ENCODE measurements at places on chromosomes 12 and 14. TPM values are rescaled to one million over a fixed set of nuclear protein-coding genes. Genes with fewer than 3 reads are reported as not detected.
A peak's percentile ranks its signal among the peaks of the same experiment; 100 is the strongest.

Gene EIF2B1
- total RNA-seq = 70.9 TPM

Gene ZDHHC22
- total RNA-seq = not detected

Gene FLVCR2
- total RNA-seq = 18.3 TPM

Gene ADAMTS20
- not detected for total RNA-seq

Gene KRT78
- total RNA-seq = not detected

Gene CFAP251
- 0.80 TPM for total RNA-seq

Gene FERMT2
- 1.0 TPM for total RNA-seq

Gene ARMH4
- 0.14 TPM for total RNA-seq

Gene POLE
- 164 TPM for total RNA-seq

Gene MGST1
- total RNA-seq = not detected

DNA sequence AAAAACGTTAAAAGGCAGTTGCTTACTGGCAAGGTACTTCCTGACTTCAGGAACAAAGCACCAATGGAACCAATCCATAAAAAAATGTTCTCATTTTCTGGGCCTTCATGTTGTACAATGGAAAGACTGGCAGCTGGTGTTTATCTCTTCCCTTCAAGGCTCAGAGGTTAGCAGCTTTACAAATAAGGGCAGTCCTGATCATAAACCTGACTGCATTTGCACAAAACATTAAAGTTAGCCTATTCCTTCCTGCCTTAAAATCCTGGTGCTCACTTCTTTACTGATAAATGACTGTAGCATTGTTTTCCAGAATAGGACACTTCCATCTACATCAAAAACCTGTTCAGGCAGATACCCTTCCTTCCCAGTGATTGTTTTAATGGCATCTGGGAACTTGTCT, 19.2 kb downstream of the IL26 start:
- DNase-seq = no peak

DNA sequence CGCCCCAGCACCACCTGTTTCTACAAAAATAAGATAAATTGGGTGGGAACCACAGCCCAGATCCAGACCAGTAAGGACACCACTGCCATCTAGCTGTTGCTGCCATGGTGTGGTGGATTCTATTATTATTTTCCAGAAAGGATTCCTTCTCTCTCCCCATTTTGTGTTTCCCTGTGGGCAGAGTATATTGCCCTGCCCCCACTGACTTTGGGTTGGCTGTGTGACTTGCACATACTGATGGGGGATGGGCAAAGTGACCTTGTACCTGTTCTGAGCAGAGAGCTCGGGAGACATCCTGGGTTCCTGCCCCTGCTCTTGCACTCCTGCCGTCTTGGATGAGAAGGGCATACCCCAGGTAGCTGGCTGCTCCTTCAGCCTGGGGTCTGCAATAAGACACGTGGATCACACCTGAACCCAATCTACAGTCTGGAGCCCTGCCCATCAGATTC, 24.3 kb downstream of the MOAP1 start:
- no peak for DNase-seq

DNA sequence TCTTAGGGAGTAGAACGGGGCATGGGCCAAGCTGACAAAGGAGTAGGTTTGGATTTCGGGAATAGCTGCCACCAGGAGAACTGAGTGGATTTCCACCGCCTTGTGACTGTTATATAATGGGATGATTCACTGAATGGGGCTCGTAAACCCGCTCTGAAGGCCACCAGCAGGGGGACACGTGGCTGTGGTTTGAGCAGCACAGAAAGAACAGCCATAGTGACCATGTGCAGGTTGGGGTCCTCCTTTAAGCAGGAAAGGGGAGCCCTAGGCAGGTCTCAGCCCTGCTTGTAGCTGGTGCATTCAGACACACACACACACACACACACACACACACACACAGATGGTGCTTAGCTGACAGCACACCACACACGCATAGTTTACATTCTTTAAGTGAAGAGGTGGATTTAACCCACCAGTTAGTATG, 8.6 kb upstream of the ASB2 start:
- DNase-seq = no peak

DNA sequence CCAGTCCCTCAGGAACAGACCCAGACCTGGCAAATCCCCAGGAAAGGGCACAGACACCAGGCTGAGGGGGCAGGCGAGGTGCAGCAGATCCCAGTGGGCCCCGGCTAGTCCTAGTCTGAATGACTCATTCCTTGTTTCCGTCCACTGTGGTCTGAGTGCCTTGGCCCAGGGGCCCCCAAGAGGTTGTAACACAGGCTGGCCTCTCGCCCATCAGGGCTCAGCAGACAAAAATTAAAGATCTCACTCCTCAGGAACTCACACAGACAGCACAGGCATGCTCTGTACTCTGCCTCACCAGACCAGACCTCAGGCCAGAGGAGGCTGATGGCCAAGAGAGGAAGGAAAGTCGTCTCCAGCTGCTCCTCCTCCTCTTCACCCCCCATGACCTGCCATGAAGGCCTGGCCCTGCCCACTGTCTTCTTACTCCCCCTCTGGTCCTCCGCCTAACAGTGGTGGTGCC, 7.7 kb upstream of the LTBP2 start:
- no peak for DNase-seq

DNA sequence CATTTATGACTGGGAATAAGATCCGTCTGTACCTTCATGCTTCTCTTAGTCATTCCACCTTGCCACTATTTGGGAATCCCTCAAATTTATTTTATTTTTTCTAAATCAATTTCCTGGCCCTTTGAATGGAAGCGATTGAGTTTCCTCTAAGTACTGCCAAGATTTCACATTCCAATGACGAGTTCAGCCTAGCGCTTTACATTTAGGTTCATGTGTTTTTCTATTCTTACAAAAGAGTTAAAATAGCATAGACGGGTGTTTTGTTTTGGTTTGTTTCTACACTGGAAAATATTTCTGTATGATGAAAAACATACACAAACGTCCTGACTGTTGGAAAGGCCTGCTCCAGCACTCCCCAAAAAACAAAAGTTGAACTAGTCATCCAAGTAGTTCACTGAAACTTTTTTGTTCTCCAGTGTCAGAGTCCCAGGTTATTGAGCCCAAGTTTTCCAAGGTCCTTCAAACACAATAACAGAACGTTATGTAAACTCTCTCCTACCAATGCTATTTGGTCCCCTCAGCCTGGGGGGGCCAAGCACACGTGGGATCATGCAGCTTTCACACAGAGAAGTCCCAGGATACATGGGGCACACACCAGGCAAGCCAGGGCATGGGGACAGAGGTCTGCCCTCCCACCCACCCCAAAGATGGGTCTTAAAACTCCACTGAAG, 74.8 kb upstream of the FOXN3 start:
- DNase-seq = no peak

- peak; percentile 66 for DNase-seq
Measured at GRCh38 chr14:63388766-63389431, 70.2 kb upstream of the GPHB5 start.

DNA sequence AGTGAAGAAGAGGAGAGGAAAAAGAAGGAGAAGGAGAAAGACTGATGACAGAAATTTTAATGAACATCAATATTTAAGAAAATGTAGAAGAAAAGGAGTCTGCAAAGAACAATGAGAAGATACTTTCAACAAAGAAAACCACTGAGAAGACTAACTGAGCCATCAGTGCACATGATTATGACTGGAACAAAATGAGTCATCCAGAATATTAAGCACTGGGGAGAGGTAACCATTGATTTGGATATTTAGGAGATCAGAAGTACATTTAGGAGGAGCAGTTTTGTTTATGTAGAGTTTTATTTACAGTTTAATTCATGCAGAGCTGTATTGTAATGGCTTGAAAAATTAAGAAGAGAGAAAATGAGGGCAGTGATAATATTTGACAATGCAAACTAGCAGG, 159.1 kb downstream of the C12orf50 start:
- DNase-seq = no peak

DNA sequence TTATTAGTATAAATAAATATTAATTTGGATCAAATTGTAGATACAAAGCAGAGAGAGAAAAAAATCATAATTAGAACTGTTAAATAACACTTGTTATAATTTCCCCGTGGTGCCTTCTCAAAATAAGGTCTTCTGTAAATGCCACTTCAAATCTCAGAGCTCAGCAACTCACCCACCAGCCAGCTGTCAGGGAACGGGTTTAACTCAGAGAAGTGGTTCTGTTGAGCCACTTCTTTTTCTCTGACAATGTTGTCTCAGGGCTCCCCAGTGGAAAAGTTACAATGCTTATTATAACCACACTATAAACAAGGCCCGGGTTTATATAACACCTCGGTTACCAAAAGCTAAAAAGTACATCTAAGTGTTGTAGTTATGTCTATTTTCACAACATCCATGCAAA, 452.6 kb downstream of the GLT1D1 start:
- no peak for DNase-seq

- DNase-seq = peak; percentile 38
Measured at GRCh38 chr14:105313381-105314286, 914 bp upstream of the PACS2 start.

- no peak for DNase-seq
Measured at GRCh38 chr12:78418919-78419318, 445.7 kb upstream of the SYT1 start.

DNA sequence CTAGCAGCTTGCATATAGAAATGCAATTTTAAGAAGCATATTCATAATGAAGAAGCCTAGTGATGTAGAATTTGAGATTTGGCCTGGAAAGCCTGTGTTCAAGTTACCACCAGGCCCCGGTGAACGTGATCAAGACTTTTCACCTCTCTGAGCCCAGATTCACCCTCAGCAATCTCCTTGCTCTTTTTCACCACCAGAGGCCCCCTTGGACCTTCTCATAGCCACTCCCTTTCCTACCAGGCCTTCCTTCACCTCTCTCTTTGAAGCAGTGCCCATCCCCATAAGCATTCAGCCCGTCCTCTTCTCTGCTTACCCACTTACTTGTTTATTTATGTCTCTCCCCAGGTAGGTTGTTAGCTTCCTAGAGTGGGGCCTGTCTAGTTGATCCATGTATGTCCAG, 1280.9 kb downstream of the AACS start:
- DNase-seq = no peak

DNA sequence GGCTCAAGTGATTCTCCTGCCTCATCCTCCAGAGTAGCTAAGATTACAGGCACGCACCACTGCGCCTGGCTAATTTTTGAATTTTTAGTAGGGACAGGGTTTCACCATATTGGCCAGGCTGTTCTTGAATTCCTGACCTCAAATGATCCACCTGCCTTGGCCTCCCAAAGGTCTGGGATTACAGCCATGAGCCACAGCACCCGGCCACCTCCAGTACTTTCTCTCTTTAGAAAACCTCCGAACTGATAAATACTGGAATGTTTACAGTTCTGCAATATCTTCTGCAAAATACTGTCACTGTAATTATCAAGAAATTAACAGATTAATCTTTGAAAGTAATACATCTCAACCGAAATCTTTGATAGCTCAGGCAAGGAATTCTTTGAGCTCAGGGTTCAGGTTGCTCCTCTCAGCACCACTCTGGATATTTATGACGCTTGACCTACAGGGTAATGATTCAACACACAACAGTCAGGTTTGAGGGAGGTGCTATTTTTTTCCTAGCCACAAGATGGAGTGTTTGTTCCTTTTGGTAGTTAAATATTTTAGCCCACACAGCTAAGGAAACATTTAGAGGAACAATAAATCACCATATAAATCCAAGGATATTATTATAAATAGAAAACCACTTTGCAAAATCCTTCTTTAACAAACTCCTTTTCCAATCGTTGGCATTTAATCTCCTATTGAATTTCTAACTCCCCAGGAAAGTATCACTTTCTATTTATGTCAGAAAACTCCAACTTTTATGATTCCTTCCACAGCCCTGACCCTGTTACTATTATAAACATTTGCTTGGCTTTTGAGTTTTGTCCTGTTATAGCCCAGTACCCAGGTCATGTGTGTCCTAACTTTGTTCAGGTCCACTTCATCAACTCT, 48.6 kb upstream of the GTF2A1 start:
- DNase-seq = peak; percentile 21

GRCh38 chr14:100830681-100831080, 4.8 kb downstream of the MEG3 start:
- no peak for DNase-seq

- DNase-seq = no peak
Measured at GRCh38 chr12:129868575-129868974, 35.2 kb downstream of the TMEM132D start.

DNA sequence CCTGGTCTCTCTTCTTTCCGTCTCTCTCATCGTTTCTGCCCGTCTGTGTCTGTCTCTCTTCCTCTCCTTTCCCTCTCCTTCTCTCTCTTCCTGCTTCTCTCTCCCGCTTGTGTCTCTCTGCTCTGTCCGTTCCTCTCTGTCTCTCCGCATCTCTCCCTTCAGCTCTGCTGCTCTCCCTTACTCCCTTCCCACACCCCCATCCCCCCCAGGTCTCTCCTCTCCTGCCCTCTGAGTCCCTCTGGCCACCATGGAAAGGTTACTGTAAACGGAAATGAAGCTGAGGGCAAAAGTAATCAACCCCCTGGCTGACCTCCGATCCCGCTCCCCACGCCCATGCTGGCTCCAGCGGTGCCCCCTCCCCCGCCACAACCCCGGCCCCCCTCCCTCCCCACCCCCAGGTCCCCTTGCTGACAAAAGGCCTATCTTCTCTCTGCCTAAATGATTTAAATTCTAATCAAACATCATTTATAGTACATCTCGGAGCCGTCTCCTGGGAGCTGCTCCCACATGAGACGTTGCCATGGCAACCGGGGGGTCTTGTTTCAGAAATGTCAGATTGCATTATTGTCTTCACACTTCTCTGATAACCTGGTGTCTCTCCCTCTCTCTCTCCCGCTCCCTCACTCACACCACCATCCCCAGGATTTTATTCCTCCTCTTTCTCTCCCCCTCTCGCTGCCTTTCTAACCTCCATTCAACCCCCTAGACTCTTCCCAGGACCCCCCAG, 203.8 kb downstream of the RBM19 start:
- DNase-seq = no peak

DNA sequence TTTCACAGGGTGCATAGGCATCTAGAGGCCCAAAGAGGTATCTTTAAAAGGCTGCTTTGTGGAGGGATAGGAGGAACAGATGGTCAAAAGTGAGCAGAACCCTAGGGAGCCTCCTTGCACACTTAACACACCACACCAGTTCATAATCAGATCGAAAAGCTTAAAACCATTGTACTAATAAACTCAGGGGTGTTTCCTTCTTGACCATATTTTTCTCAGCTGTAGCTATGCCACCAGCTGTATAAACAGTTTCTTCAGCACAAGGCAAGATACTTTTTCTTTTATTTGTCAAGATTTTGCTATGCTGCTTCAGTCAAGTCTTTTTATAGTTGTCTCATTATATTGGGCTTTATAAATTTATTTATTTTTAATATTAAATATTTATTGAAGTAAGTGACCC, 88.7 kb downstream of the RIC8B start:
- DNase-seq = no peak

- peak; percentile 3 for DNase-seq
Measured at GRCh38 chr12:67483871-67484554, 164.5 kb upstream of the DYRK2 start.

- no peak for DNase-seq
Measured at GRCh38 chr12:94793191-94793595, 142.8 kb upstream of the TMCC3 start.

GRCh38 chr14:84674636-84675035, 855.3 kb upstream of the FLRT2 start:
- no peak for DNase-seq

GRCh38 chr12:114340231-114340630, 65.7 kb downstream of the TBX5 start:
- no peak for DNase-seq

- no peak for DNase-seq
Measured at GRCh38 chr12:9761419-9761781, 699 bp upstream of the CD69 start.

GRCh38 chr12:112303004-112303403, 79.2 kb downstream of the HECTD4 start:
- DNase-seq = peak; percentile 55

GRCh38 chr12:118760623-118761022, 220.7 kb upstream of the SRRM4 start:
- no peak for DNase-seq

- DNase-seq = no peak
Measured at GRCh38 chr12:42125388-42125767, 19.3 kb downstream of the GXYLT1 start.

Data from activated naive CD4-positive, alpha-beta T cell treated with anti-CD3 and anti-CD28 coated beads, Interleukin-2, amount 50 U/mL, for 72 hours (primary cell).